ENCODE measurements at places on chromosomes 11 and 22.

- DNase-seq: no peak
Measured at GRCh38 chr11:60316317-60316716, 10.7 kb upstream of the MS4A6E start.

GRCh38 chr11:35141571-35141971, 2.6 kb downstream of the CD44 start:
- DNase-seq: no peak

- no peak for DNase-seq
Measured at GRCh38 chr22:42078469-42079318, 806 bp upstream of the SMDT1 start.

- DNase-seq: no peak
Measured at GRCh38 chr11:26632691-26633159, 60.7 kb upstream of the MUC15 start.

GRCh38 chr11:134481135-134481534, 69.1 kb upstream of the B3GAT1 start:
- DNase-seq: no peak

DNA sequence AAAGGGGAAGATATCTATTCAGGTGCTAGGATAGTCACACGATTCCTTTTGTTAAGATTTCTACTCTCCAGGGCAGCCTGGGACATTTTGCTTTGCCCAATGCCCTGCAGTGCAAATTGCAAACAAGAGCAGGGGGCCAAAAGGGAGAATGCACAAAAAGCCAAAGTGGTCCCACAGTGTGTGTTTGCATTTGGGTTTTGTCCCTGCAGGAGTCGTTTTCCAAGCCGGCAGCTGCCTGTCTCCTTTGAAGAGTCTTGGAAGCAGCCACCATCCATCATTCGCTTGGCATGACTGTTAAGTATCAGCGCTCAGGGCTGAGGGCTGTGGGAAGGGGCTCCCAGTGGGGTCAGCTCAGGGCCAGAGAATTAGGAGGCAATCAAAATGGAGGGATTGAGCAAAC, 184.7 kb downstream of the MIAT start:
- no peak for DNase-seq

DNA sequence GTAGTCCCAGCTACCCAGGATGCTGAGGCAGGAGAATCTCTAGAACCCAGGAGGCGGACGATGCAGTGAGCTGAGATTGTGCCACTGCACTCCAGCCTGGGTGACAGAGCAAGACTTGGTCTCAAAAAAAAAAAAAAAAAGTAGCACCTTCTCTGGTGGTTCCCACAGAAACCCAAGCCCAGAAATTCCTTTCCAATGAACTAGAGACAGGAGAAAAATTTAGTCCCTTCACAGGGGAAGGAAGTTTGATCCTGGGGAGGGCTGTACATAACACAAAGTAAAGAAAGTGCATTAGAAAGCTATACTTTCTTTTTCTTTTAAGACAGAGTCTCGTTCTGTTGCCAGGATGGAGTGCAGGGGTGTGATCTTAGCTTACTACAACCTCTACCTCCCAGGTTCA, 25.5 kb upstream of the APOA1 start:
- DNase-seq: no peak

GRCh38 chr22:48699511-48699910, 1128.2 kb downstream of the BRD1 start:
- no peak for DNase-seq
